Upper lobe of right lung (tissue), 1 donor: ENCODE measurements at places on chromosomes 3 and 15.

DNA sequence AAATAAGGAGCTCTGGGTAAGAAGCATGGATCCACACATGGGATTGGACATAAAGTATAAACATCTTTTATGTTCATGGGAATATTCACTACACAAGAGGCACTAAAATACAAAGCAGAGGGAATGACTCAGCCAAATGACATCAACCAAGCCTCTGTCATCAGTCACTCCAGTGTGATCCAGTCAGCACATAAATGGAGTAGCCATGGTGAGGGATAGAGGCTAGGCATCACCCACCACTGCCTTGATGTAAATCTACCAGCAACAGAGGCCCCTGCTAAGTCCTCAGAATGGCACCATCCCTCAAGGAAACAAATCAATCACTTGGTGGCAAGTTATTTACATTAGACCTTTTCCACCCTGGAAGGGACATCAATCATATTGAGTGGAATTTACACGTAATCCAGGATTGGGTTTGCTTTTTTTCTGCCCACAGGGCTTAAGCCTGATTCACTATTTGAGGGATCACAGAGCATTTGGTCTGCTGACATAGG lies 27.2 kb downstream of the VEPH1 start:
- no peak for DNase-seq

DNA sequence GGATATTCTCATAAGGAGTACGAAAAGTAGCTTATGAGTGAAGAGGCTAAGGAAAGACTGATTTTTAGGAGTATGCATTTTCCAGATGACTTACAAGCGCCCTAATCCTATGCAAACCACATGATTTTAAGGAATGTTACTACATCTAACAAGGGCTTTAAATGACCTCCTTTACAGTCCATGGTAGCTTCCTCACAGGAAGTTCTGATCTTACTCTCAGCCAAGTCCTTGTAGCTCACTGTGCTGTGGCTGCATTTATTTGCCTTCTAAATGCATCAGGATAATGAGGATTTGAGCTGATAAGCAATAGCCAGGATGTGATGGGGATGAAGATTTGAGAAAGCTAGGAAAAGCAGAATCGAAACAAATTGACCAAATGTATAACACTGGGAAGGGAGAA lies 896.0 kb downstream of the MCTP2 start:
- DNase-seq = no peak

DNA sequence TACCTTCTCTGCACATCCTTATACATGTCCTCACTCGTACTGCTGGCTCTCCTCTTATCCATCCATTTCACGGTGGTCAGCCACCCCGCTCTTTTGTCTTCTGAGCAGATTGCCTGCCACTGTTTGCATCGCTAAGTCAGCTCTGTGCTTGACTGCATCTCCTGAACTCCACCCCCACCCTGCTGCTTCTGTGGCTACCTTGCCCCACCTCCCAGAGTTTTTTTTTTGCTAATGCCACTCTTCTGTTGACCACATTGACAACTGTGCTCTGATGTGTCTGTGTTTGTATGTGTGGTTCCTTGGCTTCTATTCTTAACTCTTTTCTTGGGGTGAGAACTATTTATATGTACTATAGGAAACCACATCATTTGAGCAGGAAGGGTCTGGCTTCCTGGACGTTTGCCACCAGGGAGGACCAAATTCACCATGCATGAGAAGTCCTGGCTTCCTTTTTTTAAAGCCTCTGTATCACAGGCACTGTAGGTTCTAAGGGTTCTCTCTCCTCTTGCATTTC lies 12.8 kb upstream of the MTMR10 start:
- DNase-seq = no peak

DNA sequence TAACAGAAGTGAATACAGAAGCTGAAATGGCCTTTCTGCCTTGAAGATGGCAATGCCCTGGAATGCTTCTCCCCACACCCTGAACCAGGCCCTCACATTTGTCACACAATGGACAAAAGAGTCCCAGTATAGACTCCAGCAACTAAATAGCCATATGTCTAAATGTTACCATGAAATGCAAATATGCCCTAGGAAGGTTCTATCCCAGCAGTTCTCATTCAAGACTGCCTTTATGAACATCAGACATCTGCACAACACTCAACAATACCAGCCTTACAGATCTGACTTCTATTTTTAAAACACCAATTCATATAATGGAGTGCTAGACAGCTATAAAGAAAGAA lies 7.9 kb downstream of the ITGB5 start:
- DNase-seq = no peak

GRCh38 chr3:64167351-64167750 lies 57.9 kb downstream of the PRICKLE2 start:
- DNase-seq = no peak

DNA sequence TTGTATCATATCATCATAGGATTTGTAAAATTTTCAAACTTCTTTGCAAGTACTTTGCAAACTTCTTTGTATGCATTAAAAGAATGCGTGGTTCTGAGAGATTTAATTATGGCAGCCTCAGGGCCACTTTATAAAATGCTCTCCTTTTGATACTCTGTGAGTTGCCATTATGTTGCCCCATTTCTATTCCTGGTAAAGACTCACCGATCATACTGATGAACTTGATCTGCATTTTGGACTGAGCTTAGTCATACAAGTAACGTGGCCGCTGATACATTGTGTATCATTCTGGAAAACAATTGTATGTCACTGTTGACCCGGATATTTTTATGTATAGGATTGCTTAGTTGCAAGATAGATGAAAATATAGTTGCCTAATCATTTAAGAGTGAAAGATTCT lies 38.8 kb downstream of the AKAP13 start:
- DNase-seq = no peak

DNA sequence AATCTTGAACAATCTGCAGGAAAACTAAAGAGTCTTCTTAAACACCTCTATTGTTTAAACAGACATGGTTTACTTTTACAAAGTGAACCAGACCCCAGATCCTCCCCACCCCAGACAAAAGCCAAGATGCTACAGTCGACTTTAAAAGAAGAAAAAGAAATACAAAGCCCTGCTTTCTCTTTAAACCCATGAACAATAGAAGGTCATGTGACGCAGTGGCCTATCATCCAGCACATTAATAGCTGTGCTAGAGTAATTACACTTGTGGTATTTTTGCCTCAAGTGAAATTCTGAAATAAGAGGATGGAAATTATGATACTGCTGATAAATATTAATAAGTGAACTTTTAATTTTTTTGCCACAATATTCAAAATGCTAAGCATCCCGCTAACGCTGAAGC lies 613.4 kb downstream of the FOXP1 start:
- DNase-seq = no peak

GRCh38 chr15:58309963-58310928 lies 121.5 kb upstream of the LIPC start:
- DNase-seq = peak; percentile 63

DNA sequence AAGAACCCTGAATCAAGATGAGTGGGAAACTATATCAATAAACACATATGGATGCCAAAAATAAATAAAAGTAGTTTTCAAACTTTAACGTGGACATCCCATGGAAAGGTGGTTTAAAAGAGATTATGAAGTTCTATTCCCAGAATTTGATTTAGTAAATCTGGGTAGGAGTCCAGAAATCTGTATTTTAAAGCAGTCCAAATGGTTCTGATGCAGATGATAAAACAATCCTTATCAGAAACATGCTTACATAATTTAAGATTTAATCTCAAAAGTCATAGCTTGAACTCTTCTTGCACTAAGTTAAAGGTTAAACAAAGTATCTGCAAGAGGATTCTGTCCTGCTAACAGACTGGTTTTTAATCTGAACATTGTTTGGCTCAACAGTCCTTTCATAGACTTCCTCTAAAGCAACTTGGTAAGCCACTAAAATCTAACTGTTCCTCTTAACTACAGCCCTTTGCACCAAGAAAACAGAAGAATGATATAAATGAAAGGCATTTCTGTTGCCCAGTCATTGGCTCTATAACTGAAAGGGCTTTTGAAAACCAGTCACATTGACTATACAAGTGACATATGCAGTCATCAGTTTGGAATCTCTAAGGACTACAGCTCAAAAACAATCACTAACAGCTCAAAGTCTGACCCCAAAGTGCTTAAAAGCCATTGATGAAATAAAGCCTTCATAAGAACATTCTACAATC lies 23.4 kb upstream of the MAP4 start:
- no peak for DNase-seq

GRCh38 chr3:66809595-66809958 lies 188.5 kb upstream of the KBTBD8 start:
- no peak for DNase-seq

DNA sequence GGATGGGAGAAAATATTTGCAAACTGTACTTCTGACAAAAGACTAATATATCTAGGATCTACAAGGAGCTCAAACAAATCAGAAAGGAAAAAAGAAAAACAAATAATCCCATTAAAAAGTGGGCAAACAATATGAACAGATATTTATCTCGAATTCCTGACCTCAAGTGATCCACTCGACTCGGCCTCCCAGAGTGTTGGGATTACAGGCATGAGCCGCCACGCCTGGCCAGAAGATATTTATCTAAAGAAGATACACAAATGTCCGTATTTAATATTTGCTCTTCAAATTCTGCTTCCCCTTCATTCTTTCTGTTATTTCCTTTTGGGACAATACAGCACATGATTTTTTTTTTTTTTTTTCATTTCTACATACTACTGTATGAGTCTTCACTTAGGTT lies 151.7 kb upstream of the GRM7 start:
- DNase-seq = no peak

DNA sequence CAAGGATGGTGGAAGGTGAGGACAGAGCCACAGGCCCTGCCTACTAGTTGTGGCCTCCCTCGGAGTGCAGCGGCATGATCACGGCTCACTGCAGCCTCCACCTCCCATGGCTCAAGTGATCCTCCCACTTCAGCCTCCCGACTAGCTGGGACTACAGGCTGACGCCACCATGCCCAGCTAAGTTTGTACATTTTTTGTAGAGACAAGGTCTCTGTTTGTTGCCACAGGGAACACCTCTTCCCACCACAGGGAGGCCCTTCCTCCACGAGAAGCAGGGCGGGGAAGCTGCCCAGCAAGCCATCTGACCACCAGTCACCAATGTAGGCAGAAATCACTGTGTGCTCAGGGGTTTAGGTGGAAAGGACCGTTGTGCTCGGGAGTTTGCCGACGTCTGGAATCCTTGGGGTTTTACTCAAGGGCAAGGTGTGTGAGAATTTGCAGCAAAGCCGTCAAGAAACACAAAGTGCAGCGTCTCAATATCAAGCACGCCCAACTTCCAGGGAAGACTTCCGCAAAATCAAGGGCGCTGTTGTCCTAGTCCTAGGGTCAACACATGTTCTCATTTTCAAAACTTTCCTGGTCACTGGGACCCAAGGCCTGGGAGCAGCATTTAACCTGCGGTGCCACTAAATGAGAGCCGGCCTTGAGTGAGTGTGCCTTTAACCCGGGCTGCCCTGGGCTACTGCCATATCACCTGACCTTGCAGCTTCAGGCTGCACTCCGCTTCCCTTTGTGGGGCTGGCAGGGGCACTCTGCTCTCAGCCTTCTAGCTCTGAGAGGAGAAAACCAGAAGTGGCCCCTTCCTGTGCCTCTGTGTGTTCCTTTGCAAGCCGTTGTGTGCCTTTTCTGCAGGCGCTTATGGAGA lies 65.7 kb downstream of the SLC12A8 start:
- peak; percentile 66 for DNase-seq

- no peak for DNase-seq
These were observed 9.5 kb upstream of the DOCK3 start for GRCh38 chr3:50665081-50665840.

DNA sequence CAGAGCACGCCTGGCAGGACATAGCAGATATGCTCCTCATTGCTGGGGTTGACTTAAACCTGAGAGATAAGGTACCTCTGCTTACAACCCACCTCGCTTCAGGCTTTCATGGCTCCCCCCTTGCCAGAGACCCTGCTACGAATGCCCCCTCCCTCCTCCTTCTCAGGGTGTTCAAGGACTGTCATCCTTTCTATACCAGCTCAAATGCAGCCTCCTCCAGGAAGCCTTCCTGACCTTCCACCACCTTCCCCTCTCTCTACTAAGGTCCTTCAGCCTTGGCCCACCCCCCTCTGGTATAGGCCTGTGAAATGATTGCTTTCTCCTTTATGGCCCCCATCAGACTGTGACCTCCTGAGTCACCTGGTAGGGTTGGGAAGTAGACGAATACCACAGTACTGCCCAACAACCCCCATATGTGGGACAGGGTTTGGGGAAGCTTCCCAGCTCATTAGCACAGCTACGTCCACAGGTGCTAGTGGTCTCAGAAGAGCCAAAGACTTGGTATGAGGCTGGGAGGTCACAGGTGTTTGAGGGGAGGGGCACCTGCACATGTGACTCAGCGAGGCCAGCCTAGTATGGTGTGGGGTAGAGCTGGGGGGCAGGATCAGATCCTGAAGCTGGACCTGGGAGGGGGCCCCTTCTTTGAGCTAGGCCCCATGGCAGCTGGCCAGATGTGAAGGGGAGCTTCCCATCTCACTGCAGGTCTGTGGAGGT lies 32.0 kb downstream of the ANKDD1A start:
- no peak for DNase-seq

GRCh38 chr15:62807539-62808130 lies 234.9 kb upstream of the TPM1 start:
- DNase-seq = no peak

DNA sequence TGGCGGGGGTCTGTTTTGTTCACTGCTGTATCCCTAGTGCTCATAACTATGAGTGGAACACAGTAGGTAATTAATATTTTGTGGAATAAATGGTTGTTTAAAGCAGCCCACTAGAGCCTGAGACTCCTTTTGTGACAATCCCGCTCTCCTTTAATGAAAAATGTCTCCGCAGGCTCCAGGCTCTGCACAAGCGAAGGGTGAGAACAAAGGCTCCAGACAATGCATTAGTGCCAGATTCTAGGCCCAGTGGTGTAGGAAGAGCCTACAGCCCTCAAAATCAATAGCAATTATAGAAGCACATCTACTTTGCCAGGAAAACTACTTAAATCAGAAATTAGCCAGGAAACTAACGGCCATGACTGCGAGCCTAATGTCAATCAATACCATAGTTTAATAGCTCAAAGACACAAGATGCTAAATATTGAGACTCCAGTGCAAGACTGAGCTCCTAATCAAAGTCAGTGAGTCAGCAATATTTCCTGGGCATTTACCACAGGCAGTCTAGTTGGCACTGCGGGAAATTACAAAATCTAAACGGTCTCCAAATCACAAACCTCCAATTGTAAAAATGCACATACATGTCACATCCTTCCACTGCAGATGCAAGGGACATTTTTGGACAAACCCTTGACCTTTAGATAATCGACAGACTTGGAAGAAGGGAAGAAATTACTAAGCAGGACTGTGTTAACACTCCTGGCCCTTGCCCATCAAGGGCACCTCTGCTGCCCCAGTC lies 2.3 kb downstream of the ANXA2 start:
- DNase-seq = no peak

GRCh38 chr15:64209680-64210334 lies 47.0 kb upstream of the PPIB start:
- DNase-seq = no peak
